ENCODE measurements at places on chromosomes 2 and 18.

- DNase-seq = no peak
- H3K27ac ChIP-seq = no peak overlapping the region
- no peaks in the 10 kb centered on the region for H3K4me1 ChIP-seq
- no peak overlapping the region for H3K4me3 ChIP-seq
- H3K27me3 ChIP-seq = no peaks in the 10 kb centered on the region
Measured at GRCh38 chr2:119252186-119253113, 28.8 kb downstream of the STEAP3 start.

- H3K4me1 ChIP-seq = no peaks in the 10 kb centered on the region
- peaks cover 44% of the 10 kb centered on the region for H3K36me3 ChIP-seq
- no peaks in the 10 kb centered on the region for H3K27me3 ChIP-seq
- H3K4me3 ChIP-seq = no peak overlapping the region
- DNase-seq = no peak
Measured at GRCh38 chr2:190911813-190912212, 31.2 kb downstream of the GLS start.

DNA sequence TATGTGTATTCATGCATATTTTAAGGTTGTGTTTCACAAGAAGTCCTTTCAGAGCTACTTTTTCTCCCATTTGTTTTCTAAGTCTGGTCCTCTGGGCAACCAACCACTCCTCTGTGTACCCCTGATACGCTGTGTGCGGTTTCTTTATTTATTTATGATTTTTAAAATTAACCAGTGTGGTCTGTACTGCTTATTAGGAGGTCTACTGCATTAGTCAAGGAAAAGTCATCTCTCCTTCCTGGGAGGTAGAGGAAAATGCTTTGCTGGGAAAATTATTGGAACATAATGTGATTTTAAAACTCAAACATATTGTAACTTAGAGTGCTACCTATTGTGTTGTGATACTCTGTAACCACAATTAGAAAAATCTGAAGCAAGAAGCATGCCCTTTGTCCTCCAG is 1404.3 kb downstream of the SUCLG1 start:
- no peaks in the 10 kb centered on the region for H3K4me1 ChIP-seq
- no peak overlapping the region for H3K4me3 ChIP-seq
- no peak for DNase-seq
- no peak overlapping the region for H3K27ac ChIP-seq
- H3K36me3 ChIP-seq = no peaks in the 10 kb centered on the region

GRCh38 chr2:188203776-188204175 is 87.9 kb upstream of the GULP1 start:
- no peak overlapping the region for H3K27ac ChIP-seq
- H3K4me3 ChIP-seq = no peak overlapping the region

DNA sequence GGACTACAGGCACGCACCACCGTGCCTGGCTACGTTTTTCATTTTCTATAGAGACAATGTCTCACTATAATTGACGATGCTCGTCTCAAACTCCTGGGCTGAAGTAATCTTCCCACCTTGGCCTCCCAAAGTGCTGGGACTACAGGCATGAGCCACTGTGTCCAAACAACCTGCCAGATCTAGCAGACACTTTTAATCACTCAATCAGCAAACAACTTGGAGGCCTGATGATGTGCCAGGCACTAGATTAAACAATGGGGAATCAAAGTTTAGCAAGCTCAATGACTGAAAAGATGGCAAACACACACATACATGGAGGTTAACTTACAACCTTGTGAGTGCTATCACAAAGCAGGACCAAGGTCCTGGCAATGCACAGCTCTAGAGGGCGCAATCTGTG is 29.8 kb upstream of the RMP24 start:
- no peak overlapping the region for H3K4me3 ChIP-seq
- no peaks in the 10 kb centered on the region for H3K36me3 ChIP-seq
- no peaks in the 10 kb centered on the region for H3K4me1 ChIP-seq
- no peaks in the 10 kb centered on the region for H3K27me3 ChIP-seq
- DNase-seq = no peak
- no peak overlapping the region for H3K27ac ChIP-seq

DNA sequence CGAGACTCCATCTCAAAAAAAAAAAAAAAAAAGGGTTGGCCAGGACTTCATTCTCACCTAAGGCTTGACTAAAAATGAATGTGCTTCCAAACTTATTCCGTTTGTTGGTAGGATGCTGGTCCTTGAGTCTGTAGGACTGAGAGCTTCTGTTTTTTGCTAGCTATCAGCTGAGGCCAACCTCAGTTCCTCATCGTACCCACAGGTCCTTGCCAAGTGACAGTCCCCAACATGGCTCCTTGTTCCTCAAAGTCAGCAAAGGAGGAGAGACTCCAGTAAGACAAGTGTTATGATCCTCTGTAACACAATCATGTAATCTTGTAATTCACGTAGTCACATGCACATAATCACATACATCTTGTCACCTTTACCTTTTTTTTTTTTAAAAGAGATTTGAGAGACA is 37.0 kb downstream of the HAUS1 start:
- no peak overlapping the region for H3K27ac ChIP-seq
- no peak for DNase-seq
- H3K36me3 ChIP-seq = no peaks in the 10 kb centered on the region

GRCh38 chr2:163389838-163390237 is 346.0 kb downstream of the FIGN start:
- H3K27ac ChIP-seq = no peak overlapping the region
- H3K4me1 ChIP-seq = no peaks in the 10 kb centered on the region
- DNase-seq = no peak
- no peak overlapping the region for H3K4me3 ChIP-seq
- no peaks in the 10 kb centered on the region for H3K36me3 ChIP-seq
- no peaks in the 10 kb centered on the region for H3K27me3 ChIP-seq

GRCh38 chr2:86398500-86399474 is 42.4 kb upstream of the KDM3A start:
- no peaks in the 10 kb centered on the region for H3K27me3 ChIP-seq
- peaks cover 2% of the 10 kb centered on the region for H3K4me1 ChIP-seq
- no peak overlapping the region for H3K27ac ChIP-seq
- H3K4me3 ChIP-seq = no peak overlapping the region
- H3K36me3 ChIP-seq = no peaks in the 10 kb centered on the region
- no peak for DNase-seq

DNA sequence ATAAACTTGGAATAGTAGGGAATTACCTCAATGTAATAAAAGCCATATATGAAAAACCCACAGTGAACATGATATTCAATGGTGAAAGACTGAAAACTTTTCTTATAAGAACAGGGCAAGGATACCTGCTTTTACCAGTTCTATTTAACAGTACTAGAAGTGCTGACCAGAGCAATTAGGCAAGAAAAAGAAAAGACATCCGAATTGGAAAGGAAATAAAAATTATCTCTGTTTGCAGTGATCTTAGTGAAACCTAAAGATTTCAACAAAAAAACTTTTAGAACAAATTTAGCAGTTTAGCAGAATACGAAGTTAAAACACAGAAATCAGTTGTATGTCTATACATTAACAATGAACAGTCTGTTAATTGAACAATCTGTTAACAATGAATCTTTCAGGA is 69.1 kb downstream of the MIB1 start:
- H3K27ac ChIP-seq = no peak overlapping the region
- no peaks in the 10 kb centered on the region for H3K27me3 ChIP-seq
- H3K4me3 ChIP-seq = no peak overlapping the region
- no peak for DNase-seq

DNA sequence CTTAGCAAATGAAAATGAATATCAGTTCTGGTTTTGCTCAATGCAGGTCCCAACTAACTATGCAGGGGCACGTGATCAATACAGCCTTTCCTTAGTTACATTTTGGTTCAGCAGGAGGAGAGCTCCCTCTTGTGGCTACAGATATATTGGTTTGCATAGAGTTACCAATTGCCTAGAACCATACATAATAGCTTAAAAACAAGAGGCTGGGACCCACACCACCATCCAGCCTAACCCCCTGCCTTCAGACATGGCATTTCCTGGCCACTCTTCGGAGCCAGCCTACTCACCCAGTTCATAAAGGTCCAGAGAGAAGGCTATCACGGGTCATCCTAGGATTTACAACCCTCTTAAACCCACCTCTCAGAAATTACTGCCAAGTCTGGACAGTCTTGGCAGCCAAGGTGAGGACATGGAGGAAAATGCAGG is 10.5 kb downstream of the CCDC93 start:
- H3K36me3 ChIP-seq = peaks cover 85% of the 10 kb centered on the region
- no peak overlapping the region for H3K4me3 ChIP-seq
- H3K27ac ChIP-seq = no peak overlapping the region
- no peaks in the 10 kb centered on the region for H3K27me3 ChIP-seq
- H3K4me1 ChIP-seq = no peaks in the 10 kb centered on the region

DNA sequence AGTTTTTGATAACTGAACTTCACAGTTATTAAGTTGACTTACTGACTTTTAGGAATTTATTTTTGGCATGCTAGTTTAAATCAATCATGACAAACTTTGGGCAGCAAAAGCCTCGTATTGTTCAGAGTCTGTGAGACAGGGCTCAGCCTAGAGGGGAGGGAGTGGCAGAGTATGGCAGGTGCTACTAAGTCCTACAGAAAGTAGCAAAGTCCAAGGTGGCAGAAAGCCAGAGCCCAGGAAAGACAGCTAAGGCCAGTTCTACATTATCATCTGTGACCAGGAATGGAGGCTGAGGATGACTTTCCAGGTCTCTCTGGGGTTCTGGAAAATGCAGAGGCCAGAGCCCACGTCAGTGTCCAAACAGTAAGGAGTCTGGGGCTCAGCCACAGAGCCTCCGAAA is 34.2 kb downstream of the CHST10 start:
- H3K27me3 ChIP-seq = no peaks in the 10 kb centered on the region
- H3K4me3 ChIP-seq = no peak overlapping the region
- no peak overlapping the region for H3K27ac ChIP-seq
- DNase-seq = no peak
- no peaks in the 10 kb centered on the region for H3K36me3 ChIP-seq

DNA sequence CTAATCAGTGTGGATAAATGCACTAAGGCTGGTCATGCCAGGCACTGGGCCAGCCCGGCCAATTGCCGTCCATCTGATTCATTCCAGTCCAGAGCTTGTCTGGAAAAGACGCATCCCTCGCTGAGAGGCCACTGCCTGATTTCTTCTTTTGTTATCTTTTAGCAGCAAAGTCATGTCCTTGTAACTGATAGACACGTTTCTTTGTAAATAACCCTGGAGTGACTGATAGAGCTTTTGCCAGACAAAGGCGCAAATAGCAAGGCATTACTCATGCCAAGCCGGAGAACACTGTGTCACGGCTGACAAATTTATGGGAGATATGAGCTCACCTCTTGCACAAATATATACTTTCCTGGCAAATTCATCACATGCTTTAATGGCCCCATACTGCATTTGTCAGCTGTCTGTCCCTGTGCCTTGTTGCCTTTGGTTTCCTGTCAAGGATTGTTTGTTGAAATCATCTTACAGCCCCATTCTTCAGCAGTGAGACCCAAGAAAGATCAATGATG is 164.4 kb downstream of the ETAA1 start:
- H3K36me3 ChIP-seq = no peaks in the 10 kb centered on the region
- H3K27ac ChIP-seq = no peak overlapping the region
- no peaks in the 10 kb centered on the region for H3K27me3 ChIP-seq
- H3K4me3 ChIP-seq = no peak overlapping the region
- no peaks in the 10 kb centered on the region for H3K4me1 ChIP-seq
- no peak for DNase-seq

GRCh38 chr2:177692783-177693269 is 300.3 kb downstream of the AGPS start:
- no peaks in the 10 kb centered on the region for H3K27me3 ChIP-seq
- H3K27ac ChIP-seq = no peak overlapping the region
- no peaks in the 10 kb centered on the region for H3K36me3 ChIP-seq
- DNase-seq = no peak
- H3K4me1 ChIP-seq = peaks cover 10% of the 10 kb centered on the region

DNA sequence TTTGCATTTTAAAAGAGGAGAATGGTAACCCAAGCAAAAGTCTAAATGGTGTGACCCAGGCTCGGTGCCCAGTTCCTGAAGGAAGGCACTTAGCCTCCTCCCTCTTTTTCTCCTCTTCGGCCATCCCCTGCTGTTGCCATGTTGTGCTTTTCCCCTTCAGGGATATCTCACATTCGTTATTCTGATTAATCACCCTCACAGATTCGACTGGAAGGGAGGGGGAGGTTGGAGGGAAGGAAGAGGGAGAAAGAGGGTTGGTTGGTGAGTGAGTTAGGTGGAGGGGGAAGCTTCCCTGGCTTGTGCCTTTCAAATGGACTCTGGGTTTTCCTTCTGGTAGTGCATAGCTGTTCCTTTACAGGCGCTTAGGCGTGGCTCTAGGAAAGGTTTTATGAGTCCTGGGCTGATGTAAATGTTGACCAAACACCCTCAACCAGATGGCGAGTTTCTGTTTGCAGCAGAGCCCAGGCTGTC is 39.0 kb upstream of the LYPD6B start:
- H3K4me3 ChIP-seq = no peak overlapping the region
- no peak for DNase-seq
- H3K27ac ChIP-seq = no peak overlapping the region
- H3K36me3 ChIP-seq = no peaks in the 10 kb centered on the region
- H3K4me1 ChIP-seq = peaks cover 2% of the 10 kb centered on the region

- H3K4me3 ChIP-seq = no peak overlapping the region
- no peak for DNase-seq
- no peaks in the 10 kb centered on the region for H3K4me1 ChIP-seq
Measured at GRCh38 chr18:41456831-41457230, 498.2 kb upstream of the PIK3C3 start.

GRCh38 chr18:48050176-48050575 is 119.7 kb upstream of the SMAD2 start:
- no peaks in the 10 kb centered on the region for H3K4me1 ChIP-seq
- no peak overlapping the region for H3K4me3 ChIP-seq
- no peak for DNase-seq
- peaks cover 6% of the 10 kb centered on the region for H3K27me3 ChIP-seq
- no peaks in the 10 kb centered on the region for H3K36me3 ChIP-seq

DNA sequence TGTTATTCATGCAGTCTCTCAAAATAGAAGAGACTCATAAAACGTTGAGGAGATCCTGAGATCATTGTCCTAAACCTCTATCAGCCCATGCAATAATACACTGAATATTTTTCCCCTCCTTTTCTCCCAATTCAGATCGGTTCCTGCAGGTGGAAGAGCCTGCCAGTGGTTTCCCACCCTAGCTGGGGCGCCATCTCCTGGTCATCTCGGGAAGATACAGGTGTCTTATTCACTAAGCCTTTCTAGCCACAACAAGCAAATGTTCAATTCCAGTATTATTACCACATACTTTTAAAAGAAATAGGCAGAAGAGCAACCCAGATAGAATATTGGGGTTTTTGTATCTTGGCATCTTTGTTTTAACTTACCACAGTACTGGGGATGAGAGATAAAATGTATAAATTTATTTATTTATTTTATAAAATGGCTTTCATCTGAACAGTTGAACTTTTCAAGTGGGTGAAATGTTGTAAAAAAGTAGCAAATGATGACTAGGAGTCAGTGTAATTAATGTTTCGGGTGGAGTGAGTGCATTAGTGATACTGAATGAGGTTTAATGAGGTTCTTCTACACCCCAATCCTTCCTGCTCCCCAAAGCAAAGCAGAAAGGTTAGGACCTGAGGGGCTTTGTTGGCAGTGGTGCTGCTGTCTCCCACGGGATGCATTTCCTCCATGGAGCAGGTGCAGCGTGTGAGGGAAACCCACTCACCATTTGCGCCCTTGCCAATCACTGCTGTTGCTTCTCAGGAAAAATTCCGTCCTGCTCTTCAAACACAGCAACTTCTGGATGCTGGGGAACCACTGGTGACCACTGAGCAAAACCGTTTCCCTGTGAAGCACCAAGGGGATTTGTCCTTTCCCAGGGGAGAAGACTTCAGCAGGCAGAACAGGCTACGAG is 147.1 kb upstream of the FHL2 start:
- no peaks in the 10 kb centered on the region for H3K36me3 ChIP-seq
- H3K27me3 ChIP-seq = peaks cover 2% of the 10 kb centered on the region
- peak; percentile 78 for DNase-seq
- peaks cover 3% of the 10 kb centered on the region for H3K4me1 ChIP-seq

GRCh38 chr2:144288438-144288837 is 231.5 kb downstream of the ZEB2 start:
- DNase-seq = no peak
- no peaks in the 10 kb centered on the region for H3K27me3 ChIP-seq
- no peaks in the 10 kb centered on the region for H3K4me1 ChIP-seq
- no peak overlapping the region for H3K4me3 ChIP-seq
- no peaks in the 10 kb centered on the region for H3K36me3 ChIP-seq
